ENCODE measurements at places on chromosomes 3 and 15. TPM values are rescaled to one million over a fixed set of nuclear protein-coding genes. Genes with fewer than 3 reads are reported as not detected.

CHST13 gene
- not detected for total RNA-seq

LARP6 gene
- total RNA-seq = 48.9 TPM

PARP15 gene
- 4.3 TPM for total RNA-seq

TMCO5A gene
- total RNA-seq = not detected

MFN1 gene
- total RNA-seq = 22.5 TPM

DNA sequence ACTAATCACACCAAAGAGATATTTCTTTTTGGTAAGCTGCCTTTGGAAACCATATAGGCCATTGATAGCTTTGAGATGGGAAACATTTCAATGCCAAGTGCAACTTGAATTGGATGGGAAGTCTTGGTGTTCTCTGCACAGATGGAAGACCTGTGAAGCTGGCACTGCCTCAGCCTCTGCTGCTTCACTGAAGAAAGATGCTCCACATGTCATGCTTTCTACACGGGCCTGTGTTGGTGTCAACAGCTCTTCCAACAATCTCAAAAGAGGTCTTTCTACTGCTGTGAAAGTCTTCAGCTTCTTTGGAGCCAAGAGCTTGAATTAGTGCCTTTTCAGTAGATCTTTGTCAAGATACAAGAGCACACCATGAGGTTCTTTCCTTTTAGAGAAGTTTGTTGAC, 169.0 kb downstream of the SPATA16 start:
- no peak for DNase-seq

DNA sequence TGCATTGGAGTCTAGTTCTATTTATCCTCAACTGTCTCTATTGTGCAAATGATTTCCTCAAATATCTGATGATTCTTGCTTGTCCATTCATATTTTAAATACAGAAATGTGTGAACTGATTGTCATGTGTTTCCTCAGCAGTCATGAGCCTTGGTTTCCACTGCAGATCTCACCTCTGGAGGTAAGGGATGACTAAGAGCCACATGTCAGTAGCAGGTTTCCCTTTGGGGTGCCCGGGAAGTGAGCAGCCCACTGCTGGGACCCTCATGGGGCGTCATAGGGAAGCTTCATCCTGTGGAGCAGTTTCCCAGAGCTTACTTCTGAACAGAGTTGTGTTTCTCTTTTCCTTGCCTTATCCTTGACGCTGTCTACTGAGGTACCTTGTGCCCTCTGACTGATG, 149.2 kb upstream of the TOPAZ1 start:
- no peak for DNase-seq

GRCh38 chr15:65576664-65577063, 34.3 kb downstream of the INTS14 start:
- DNase-seq = no peak

GRCh38 chr3:138066383-138066782, 49.0 kb downstream of the DZIP1L start:
- DNase-seq = no peak

DNA sequence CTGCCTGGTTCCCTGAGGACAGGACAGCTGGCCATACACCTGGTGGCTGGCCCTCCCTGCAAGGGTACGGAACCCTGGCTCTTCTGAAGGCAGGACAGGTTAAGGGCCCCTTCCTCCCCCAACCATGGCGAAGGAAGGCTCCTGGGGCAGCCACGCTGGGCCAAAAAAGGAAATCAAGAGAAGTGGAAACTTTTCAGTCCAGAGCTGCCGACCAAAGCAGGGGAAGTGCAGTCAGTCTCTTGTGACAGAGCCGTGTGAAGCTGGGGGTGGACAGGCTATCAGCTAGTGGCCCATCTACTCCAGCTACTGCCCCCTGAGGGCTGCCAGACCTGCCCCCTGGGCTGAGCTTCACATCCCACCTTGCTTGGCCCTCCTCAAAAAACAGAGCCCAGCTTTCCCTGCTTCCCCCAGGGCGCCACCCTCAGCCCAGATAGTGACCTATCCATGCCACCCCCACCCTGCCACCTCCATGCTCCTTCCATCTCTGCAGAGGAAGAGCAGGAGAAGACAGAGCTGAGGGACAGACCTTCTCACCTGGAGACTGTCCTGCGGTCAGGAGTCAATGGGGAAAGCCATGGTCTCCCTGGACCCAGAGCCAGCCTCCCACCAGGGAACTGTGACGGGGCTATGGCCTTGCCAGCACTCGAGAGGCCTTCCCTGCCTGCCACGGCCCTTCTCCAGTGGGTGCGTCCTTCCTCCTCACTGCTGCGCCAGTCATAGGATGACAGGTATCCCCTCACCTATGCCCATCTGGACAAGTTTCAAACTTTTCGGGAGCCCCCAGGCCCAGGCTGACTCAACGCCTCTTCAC, 4.6 kb downstream of the SEMA7A start:
- no peak for DNase-seq

DNA sequence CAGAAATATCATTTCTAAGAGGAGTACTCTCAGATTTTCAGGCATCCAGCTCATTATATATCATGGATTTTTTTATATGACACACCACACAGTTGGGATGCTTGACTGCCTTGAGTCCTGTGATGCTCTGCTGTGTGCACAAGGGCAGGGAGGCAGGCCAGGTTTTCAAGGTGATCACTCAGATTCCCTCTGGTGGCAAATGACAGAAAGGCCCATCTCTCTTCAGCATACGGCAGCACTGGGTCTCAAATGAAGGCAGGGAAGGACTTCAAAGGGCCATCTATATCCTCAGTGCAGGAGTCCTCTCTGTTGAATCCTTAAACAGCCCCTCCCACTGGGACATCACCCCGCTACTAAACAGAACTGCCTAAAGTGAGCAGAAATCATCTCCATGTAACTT, 54.8 kb upstream of the MYO5C start:
- DNase-seq = no peak

DNA sequence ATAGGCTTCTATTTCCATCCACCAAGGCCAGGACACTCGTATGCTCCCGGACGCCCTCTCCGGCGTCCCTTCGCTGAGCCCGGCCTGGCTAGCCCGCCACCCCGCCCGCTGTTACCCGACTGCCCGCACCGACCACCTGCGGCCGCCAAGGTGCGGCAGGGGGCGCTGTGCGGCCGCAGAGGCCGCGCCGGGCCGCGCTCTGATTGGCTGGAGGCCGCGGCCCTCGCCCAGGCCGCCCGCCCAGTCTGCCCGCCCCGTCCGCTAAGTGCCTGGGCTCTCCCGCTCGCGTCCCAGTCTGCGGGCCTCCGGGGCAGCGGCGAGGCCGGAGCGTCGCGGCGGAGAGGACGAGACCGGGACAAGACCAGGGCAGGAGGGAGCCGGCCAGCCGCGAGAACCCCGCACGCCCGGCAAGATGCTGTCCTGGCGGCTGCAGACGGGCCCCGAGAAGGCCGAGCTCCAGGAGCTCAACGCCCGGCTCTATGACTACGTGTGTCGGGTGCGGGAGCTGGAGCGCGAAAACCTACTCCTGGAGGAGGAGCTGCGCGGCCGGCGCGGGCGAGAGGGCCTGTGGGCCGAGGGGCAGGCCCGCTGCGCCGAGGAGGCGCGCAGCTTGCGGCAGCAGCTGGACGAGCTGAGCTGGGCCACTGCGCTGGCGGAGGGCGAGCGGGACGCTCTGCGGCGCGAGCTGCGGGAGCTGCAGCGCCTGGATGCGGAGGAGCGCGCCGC, at the start of gene SYNM:
Gene SYNM (plus strand): TSS at position 293 of the 726 bp plus-strand sequence. CDS start 120 bp downstream, at position 413.
- no peak for DNase-seq

DNA sequence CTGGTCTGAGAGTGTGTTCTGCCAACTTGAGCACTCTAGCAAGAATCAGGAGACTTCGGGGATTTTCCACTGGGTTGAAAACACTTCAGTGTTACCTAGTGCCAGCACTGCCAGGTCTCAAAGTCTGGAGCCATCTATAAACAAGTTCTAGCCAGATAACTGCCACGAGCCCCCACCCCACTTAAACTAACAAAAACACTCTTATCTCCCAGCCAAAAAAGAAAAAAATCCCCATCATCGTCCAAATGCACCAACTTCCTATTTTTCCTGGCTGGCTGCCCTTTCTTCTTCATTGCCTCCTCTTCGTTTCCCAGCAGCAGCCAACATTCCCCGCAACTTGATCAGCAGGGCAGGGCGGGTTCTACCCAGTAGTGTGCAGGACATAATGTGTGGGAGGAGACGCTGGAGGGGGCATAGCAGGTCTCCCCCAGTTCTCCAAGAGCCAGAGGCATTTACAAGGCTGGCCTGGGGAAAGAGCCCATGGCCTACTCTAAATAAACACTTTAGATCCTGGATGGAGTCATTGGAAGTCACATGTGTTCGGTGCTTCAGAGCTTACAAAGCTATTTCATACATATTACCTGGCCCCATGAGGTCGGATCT, 29.5 kb downstream of the C2CD4B start:
- no peak for DNase-seq

DNA sequence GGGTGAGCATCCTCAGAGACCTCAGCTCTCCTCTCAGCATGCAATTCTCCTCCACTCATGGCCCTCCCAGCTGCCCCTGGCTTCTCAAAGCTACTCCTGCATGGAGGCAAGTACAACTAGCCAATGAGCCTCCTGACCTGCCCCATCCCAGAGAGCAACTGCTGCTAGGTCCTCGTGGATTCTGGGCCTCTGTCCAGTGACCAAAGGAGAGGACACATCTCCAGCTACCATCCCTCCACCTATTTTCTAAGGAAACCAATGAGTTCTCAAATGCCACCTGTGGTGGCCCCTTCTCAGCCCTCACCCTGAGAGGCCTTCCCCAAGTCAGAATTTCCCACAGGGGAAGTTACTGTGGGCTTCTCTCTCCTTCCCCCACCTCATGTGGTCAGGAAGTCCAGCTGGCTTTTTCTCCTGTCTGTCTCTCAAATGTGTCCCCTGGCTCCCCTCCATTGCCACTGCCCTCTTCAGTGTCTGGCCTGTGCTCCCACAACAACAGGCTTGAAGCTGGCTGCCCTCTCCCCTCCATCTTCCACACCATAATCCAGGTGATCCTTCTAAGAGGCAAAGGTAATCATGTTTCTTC, 43.0 kb downstream of the LIPC start:
- no peak for DNase-seq

DNA sequence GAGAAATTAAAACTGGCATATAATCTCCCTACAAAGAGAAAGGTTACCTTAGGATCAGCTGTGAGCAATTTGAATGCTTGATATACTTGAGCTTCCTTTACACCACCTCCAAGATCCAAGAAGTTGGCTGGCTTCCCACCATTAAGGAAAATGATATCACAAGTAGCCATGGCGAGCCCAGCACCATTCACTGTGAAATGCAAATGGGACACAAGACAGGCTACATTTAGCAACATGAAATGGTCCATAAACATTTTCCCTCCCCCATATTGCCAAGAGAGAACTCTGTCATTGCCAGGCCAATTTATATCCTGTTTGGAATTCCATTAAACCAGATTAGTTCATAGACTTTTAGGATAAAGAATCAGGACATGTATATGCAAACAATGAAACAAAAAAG, 158.7 kb downstream of the SUCLG2 start:
- DNase-seq = peak; percentile 10

DNA sequence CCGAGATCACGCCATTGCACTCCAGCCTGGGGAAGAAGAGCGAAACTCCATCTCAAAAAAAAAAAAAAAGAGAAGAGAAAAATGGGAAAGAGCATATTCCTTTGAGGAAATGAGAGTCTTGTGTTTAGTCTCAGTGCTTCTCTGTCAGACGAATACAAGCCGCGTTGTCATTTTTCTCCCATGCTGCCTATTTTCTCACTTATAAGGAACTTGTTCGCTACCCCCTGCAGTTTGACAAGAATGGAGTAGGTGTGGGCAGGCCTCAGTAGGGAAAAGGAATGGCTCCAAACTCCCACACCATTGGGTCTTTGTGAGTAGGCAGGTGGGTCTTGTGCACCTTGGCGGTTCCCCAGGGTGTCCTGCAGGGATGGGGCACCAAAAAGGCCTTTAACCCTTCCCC, 6.5 kb downstream of the GPR160 start:
- DNase-seq = no peak

- DNase-seq = no peak
Measured at GRCh38 chr15:40479024-40479423, 8.2 kb downstream of the CHST14 start.

All from glomerular endothelial cell (primary cell).